Endodermal cell (in vitro differentiated cells): ENCODE measurements at places on chromosomes 6 and 20.
A peak's percentile ranks its signal among the peaks of the same experiment; 100 is the strongest.

DNA sequence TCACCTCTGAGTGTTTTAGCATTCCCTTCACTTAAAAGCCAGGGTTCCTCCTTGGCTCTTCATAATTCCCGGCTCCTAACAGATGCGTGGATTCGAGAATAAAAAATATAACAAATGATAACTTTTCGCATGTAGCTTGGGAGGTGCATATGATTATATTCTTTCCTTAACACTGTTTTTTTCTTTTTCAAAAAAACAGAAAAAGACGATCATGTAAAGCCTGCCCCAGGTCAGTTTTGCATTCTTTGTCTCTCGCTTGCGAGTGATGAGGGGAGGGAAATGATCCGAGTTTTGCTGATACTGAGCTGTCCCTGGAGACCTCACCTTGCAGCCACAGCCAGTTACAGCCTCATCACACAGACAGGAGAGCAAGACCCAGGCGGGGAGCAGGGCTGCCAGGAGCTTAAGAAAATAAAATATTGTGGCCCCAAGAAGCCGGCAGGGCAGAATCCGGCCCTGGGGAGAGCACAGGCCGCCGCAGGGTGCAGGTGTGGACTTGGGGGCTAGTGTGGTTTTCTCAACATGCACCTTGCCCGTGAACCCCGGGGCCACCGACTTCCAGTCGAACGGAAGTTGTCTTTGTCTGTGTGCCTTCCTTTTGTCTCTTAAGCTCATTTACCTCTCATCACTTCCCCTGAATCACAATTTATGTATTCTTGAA, 301.8 kb downstream of the TAF4 start:
- DNase-seq = peak; percentile 28

- DNase-seq = no peak
These were observed 1.1 kb upstream of the TFAP2B start for GRCh38 chr6:50817646-50817950.

DNA sequence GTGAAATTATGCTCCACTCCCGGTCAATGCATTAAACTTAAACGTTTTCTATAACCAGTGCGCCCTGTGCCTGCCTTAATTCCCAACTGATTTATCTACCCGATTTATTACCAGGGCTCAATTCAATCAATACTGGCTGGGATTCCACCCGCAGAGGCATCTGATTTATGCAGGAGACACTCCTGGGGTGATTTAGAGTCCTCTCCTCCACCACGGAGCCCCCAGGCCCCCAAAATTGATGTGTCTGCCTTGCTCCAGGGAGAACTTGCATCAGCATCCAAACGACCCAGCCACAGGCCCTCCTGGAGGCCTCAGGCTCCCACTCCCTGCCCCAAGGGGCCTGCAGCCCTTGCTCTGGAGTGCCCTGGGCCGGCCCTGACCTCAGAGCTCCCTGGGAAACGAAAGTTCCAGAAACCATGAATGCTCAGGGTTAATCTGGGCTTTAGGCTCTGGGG, 29.5 kb downstream of the ANKRD60 start:
- DNase-seq = no peak

DNA sequence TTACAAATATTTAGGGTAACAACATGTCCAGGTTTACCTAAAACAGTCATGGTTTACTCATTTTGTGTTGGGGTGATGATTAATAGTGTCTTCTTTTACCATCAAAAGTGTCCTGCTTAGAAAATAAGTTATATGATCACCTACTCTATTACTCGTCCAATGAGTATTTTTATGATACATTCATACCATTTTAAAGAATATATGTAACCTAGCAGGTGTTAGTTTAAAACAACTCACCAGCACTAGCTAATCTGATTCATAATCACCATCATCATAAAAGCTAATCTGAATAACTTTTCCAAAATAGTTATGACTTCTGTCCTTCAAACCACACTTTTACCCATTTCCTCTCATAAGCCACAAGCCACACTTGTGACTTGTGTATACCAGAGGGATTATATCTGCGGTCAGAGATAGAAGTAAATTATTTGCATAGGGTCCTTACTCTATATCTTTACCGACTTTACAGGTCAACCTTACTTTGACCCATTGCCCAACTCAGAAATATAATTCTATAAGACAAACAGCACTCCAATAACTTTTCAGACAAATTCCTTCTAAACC, 33.3 kb upstream of the NRN1 start:
- DNase-seq = no peak

- DNase-seq = peak; percentile 38
These were observed 43.0 kb upstream of the BPIFA2 start for GRCh38 chr20:33124994-33125393.

DNA sequence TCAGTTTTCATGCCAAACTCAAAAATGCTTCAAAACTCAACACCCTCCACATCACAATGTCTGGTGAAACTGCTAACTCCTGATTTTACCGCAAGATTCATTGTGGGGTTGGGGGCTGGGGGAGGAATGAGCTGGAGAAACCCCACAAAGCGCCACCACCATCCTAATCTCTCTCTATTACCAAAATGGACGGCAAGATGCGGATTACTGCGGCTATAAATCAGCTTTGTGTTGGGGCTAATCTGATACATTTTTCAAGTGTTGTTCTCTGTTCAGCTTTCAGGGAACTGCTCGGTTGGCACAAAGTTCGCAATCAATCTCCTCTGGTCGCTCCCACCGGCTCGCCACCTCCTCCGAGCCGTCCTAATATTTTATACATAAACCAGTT, 83.7 kb downstream of the TMEM242 start:
- DNase-seq = no peak

- no peak for DNase-seq
These were observed 38.2 kb upstream of the PMEPA1 start for GRCh38 chr20:57747861-57748481.

DNA sequence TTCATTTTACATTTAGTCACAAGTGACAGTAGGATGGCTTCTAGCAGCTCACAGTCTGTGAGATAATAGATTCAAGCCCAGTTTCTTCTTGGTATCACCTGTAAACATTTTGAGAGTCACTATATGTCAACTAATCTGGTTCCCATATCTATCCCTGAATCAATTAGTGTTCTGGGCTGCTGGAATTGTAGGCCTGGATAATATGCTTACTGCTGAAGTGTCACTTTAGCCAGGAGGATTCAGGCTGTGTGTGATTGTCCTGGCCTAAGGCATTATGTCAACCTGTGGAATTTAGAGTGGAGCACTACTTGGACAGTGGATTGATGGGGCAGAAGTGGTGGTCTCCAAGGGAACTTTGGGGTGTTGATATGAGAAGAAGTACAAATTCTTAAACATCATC, 1071.8 kb upstream of the CITED2 start:
- no peak for DNase-seq

GRCh38 chr20:53330601-53331140, 263.0 kb downstream of the ZNF217 start:
- DNase-seq = no peak

- DNase-seq = no peak
These were observed 5.7 kb downstream of the ELOVL4 start for GRCh38 chr6:79941489-79942151.

DNA sequence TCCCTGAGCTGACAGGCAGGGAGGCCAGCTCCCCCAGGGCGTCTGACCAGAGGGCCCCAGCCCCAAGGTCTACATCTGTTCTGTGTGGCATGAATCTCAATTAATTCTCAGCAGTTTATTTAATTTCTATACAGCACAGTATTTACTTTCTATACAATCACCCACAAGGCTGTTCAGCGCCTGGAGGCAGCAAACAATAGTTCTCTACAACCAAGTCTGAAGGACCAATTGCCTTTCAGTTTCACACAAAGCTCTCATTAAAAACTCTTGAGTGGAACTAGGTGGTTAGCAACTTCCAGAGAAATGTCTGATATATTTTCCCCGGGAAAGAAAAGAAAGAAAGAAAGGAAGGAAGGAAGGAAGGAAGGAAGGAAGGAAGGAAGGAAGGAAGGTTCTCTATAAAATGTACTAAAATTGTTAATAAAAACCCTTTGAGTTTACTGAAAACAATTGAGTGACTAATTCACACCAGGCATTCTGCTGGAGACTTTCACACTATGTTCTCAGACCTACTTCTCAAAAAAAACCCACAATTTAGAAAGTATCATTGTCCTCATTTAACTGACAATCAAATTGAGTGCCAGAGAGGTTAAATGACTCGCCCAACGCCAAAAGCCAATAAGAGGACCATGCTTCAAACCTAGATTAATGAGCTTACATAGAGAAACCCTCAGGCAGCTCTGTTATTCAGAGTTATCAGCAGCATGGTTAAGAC, 62.5 kb downstream of the METTL24 start:
- no peak for DNase-seq

GRCh38 chr6:158503222-158503621, 56.7 kb upstream of the TMEM181 start:
- peak; percentile 35 for DNase-seq

DNA sequence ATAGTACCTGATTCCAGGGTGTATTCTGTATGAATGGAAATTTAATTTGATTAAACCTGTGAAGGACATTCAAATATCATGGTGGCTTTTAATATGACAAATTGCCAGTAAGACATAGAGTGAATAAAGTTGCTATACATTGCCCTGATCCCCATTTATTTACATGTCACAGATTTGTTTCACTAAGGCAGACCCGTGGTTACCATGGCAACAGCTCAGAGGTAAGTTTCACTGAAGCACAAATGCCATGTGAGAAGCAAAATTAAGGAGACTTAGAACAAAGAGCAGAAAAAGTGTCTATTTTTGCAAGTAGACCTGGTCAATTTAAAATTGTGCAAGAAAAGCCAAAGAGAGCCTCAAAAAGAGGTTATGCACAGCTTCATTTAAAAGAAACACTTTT, 63.7 kb downstream of the PXDC1 start:
- DNase-seq = no peak

DNA sequence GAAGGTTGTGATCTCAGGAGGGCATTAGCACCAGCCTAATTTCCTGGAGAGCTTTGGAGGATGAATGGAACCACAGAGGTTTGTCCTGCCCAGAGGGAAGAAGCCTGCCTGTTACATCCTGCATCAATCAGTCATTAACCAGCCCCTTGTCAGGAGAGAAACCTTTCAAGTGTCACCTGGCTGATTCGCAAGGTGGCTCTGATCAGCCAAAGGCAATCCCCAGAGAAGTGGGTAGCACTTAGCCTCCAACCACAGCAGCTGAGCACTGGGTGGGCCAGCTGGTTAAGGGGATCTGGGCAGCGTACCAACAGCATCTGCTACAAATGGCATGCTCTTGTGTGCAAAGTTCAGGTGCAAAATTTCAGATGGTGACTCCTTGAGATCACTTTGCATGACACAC, 26.9 kb downstream of the ANKEF1 start:
- DNase-seq = no peak

- DNase-seq = no peak
These were observed 104.6 kb downstream of the TFAP2A start for GRCh38 chr6:10310330-10310653.

- peak; percentile 23 for DNase-seq
These were observed 13.4 kb upstream of the BNIP5 start for GRCh38 chr6:36350082-36350481.

- DNase-seq = no peak
These were observed 434.1 kb upstream of the SOX4 start for GRCh38 chr6:21159465-21159864.

GRCh38 chr6:154951345-154952200, 43.5 kb upstream of the TIAM2 start:
- DNase-seq = no peak

- no peak for DNase-seq
These were observed 303 bp downstream of the ILRUN start for GRCh38 chr6:34696189-34696738.

- DNase-seq = no peak
These were observed 67.5 kb upstream of the PRL start for GRCh38 chr6:22364306-22364705.

GRCh38 chr6:119273272-119274196, 76.0 kb downstream of the MAN1A1 start:
- no peak for DNase-seq

DNA sequence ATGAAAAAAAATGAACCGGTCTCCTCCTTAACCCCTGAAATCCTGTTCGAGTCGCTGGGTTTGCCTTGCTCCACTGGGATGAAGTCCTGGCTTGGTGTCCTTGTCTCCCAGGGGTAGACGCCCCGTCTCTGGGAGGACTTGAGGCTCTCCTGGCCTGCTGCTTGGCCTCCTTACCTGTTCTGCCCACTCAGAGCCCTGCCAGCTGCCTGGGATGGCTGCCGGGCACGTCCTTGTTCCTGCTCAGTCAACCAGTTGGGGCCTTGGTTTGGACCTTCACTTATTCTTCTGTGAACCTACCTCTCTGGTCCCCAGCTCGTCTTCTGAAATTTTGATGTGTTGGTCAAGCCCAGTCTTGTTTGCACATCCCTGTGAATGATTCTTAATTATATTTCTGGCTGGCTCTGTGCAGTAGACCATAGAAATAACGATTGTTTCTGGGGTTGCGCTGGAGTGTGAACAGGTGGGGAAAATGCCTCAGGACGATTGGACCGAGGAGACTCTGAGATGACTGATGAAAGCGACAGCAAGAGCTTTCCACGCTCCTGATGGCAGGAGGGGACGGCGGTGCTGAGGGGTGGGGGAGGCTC, 126.5 kb upstream of the ESR1 start:
- DNase-seq = no peak

DNA sequence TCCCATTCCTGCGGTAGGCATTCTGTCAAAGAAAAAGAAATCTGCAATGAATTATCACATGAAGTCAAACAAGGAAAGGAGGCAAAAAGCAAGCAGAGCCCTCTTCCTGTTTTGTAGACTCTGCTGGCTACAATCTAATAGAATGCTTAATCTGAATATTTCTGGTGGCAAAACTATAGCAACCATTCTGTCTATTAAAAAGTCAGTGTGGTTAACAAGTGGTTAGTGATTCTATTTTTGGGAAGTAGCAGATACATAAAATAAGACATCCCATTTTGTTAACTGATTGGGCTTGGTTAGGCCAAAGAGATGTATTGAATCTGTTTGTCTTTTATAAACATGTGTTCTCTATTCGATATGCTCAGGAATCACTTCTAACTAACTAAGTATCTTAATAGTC, 442.3 kb downstream of the CDC5L start:
- DNase-seq = no peak

GRCh38 chr6:1575210-1576041, 34.3 kb upstream of the FOXC1 start:
- DNase-seq = peak; percentile 78

GRCh38 chr20:46545077-46545826, 5.2 kb downstream of the OCSTAMP start:
- no peak for DNase-seq

GRCh38 chr6:112321941-112322424, 25.1 kb upstream of the RFPL4B start:
- DNase-seq = no peak

DNA sequence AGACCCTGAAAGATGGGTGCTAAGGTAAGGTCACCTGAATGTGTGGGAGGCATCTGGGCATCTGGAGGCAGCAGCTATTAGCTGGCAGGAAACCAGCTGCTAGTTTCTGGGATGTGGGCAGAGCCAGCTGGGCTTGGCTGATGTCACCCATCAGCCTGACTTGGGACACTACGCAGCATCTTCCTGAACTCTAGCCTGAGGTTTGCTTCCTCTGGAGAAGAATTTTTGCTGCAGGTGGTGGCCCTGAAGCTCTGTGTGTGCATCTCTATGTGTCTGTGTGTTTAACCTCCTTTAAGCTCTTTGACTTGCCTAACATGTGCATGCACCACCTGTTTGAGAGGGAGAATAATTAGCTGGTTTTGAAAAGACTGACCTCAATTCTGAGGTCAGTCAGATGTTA, 465.1 kb upstream of the CHD6 start:
- DNase-seq = no peak
